Glutamatergic neuron (in vitro differentiated cells): ENCODE measurements at places on chromosomes 1 and 21. TPM values are rescaled to one million over a fixed set of nuclear protein-coding genes. Genes with fewer than 3 reads are reported as not detected.

GRCh38 chr1:226656601-226657277 lies 82.3 kb downstream of the ITPKB start:
- H3K4me3 ChIP-seq: no peak overlapping the region
- H3K4me1 ChIP-seq: peaks cover 39% of the 10 kb centered on the region
- DNase-seq: peak; percentile 6

DNA sequence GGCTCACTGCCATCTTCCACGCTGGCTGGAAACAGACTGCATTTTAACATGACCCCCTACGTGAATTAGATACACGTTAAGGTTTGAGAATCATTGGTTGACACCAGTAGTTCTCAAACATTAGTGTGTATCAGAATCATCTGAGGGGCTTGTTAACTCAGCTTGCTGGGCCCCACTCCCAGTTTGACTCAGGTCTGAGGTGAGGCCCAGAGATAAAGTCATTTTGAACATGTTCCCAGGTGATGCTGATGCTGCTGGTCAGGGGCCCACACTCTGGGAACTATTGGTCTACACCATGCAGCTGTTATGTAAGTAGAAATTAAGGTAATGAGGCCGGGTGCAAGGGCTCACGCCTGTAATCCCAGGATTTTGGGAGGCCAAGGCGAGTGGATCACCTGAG lies 1.3 kb downstream of the LSM10 start:
- H3K36me3 ChIP-seq: no peaks in the 10 kb centered on the region
- H3K27me3 ChIP-seq: peaks cover 4% of the 10 kb centered on the region
- H3K4me3 ChIP-seq: peak overlapping the region; percentile 97
- peaks cover 7% of the 10 kb centered on the region for H3K4me1 ChIP-seq

DNA sequence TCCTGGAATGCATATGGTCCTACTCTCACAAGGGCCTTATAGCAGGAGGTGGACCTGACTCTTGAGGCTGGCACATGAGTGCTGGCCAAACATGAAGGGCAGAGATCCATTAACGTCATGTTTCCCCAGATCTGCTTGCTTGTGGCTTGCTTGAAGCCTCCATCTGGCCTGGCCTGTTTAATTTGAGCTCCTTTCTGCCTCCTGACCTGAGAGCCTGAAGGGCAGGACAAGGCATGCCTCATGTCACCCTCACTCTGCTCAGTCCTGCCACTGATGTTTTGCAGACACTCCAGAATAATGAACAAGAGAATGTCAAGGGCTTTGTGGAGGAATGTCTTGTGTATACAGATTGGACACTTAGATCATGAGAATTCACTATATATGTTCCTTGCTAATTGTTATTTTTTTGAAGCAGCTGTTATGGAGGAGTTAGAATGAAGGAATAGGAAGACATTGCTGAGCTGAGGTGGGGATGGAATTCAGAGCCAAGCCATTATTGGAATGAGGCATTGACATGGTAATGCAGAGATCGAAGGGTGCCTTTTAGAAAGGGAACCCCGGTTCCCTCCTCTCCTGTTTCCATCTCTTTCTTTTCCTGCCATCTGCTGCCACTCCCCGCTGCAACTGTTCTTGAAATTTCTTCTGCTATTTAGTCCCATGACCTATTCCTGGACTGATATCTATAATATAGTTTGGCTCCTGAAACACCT lies 457.0 kb upstream of the PROX1 start:
- H3K4me1 ChIP-seq: no peaks in the 10 kb centered on the region
- no peak for DNase-seq
- no peak overlapping the region for H3K4me3 ChIP-seq
- H3K36me3 ChIP-seq: no peaks in the 10 kb centered on the region

GRCh38 chr1:43229826-43230780 lies 39.7 kb upstream of the TMEM125 start:
- no peaks in the 10 kb centered on the region for H3K4me1 ChIP-seq
- no peak overlapping the region for H3K27ac ChIP-seq
- peaks cover 8% of the 10 kb centered on the region for H3K27me3 ChIP-seq
- DNase-seq: no peak

GRCh38 chr1:222928212-222928611 lies 113.4 kb downstream of the DISP1 start:
- peak; percentile 66 for DNase-seq
- H3K27ac ChIP-seq: peak overlapping the region; percentile 94
- peaks cover 40% of the 10 kb centered on the region for H3K4me1 ChIP-seq
- peak overlapping the region; percentile 94 for H3K4me3 ChIP-seq

DNA sequence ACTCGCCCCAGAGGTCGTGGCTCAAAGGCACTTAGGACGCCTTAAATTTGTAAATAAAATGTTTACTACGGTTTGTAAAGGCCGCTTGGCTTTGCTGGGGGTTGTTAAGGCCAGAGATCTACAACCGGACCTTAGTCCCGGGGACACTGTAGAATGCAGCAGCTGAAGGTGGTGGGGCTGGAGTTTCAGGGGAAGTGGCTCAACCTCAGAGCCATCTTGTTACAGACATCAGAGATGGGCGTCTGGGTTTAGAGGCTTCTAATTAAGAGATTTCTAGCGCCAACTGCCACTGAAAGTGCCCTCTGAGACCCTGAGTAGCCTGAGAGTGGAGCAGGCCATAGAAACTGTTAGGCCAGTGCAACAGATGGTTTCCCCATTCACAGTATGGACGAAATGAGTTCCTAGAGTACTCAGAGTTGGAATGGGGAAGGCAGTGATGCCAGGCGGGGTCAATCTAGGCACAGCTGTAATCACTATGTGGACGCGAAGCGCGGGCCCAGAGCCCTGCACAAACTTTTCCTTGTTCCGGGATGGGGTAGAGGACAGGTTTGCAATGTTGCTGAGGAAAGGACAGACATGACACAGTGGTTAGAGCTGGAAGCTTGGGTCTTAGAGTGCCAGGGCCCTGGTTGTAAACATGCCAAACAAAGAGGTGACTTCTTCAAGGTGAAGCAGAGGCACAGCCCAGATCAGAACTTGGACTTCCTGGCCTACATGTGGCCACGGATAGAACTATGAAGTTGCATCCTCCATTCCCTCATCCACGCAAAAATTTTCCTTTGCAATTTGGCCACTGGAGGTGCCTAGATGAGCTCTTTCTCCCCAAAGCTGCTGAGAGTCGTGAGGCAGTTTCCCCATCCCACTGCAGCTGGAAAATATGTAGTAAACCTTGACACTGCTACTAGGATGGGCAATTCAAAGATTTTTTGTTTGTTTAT lies 6.0 kb downstream of the HLX start:
- H3K4me3 ChIP-seq: peak overlapping the region; percentile 84
- no peaks in the 10 kb centered on the region for H3K36me3 ChIP-seq
- H3K27ac ChIP-seq: no peak overlapping the region
- H3K27me3 ChIP-seq: peaks cover 66% of the 10 kb centered on the region
- peaks cover 30% of the 10 kb centered on the region for H3K4me1 ChIP-seq

GRCh38 chr1:108767115-108767514 lies 20.6 kb downstream of the STXBP3 start:
- no peaks in the 10 kb centered on the region for H3K27me3 ChIP-seq
- no peak overlapping the region for H3K27ac ChIP-seq
- no peak overlapping the region for H3K4me3 ChIP-seq
- DNase-seq: no peak

ATF3 gene
- 35.3 TPM for total RNA-seq

DNA sequence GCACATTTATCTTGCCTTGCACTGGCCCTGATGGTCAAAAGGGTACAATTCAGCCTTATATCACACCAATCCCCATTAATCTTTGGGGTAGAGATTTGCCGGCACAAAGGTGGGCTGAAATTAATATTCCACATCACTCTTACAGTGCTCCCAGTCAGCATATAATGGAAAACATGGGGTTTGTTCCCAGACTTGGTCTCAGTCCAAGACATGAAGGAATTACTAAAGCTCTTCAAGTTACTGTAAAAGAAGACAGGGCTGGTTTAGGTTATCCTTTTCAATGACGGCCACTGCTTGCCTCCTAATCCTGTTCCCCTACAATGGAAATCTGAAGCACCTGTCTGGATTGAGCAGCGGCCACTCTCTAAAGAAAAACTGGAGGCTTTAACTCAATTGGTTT lies 160.7 kb downstream of the IER5 start:
- H3K4me3 ChIP-seq: no peak overlapping the region
- peaks cover 5% of the 10 kb centered on the region for H3K27me3 ChIP-seq
- no peak overlapping the region for H3K27ac ChIP-seq
- DNase-seq: no peak
